NCI-H2029 treated with DMSO at 0.1 percent for 48 hours (cell line): ENCODE measurements at places on chromosomes 3 and 15.
A peak's percentile ranks its signal among the peaks of the same experiment; 100 is the strongest.

DNA sequence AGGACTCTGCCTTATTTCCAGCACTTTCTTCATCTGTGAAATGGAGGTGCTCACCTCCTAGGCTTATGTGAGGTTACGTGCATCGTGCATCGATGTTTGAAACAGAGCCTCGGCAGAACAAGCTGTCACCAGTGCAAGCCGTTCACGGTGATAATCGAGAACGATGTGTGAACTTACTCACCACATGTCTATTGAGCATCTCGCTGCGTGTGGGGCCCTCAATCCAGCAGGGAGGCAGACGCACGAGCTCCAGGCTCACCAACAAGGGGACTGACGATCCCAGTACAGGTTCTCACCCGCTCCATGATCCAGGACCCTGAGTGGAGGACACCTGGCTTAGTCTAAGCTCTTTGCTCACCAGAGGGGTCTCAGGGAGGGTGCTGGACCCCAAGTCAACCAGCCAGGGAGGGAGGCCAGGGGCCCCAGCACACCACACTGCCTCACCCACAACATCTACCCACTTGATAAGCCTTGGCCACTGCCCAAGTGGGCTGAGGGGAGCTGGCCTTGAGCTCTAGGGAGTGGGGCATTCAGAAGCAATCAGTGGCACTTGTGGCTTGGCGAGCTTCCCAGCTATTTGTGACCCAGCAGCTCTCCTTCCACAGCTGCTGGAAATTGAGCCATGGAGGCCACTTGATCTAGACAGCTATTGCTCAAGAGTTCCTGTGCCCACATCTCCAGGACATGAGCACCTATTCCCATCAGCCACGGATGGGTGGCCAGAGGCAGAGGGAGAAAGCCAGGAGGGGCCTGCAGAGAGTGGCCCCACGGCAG is 34.4 kb upstream of the SLC6A1 start:
- peak; percentile 99 for DNase-seq

- no peak for DNase-seq
Observed at GRCh38 chr15:62054979-62055378, 5.3 kb downstream of the VPS13C start.

DNA sequence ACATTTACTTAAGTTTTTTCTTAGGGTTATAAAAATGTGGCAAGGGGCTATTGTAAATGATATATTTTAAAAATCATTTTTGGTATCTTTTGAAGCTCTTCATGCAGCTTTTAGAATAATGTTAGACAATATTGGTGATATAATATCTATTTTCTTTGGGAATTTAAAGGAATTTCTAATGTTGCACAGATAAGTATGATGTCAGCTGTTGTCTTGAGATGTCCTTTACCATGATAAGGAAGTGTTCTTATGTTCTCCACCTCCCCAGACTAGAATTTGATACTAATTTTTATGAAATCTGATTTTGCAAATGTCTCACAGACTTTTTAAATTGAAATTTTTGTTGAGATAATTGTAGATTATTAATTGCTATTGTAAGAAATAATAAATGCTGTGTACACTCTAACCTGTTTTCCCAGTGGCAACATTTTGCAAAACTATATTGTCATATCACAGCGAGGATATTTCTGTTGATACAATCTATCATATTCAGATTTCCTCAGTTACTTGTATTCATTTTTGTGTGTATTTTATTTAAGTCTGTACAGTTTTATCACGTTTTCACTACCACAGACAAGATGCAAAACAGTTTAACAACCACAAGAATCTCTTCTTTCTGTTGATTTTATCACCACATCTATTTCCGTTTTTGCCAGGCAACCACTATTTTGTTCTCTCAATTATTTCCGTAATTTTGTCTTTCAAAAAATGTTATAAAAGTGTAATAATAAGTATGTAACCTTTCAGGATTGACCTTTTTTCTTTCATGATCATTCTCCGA is 55.4 kb downstream of the SPRED1 start:
- no peak for DNase-seq

DNA sequence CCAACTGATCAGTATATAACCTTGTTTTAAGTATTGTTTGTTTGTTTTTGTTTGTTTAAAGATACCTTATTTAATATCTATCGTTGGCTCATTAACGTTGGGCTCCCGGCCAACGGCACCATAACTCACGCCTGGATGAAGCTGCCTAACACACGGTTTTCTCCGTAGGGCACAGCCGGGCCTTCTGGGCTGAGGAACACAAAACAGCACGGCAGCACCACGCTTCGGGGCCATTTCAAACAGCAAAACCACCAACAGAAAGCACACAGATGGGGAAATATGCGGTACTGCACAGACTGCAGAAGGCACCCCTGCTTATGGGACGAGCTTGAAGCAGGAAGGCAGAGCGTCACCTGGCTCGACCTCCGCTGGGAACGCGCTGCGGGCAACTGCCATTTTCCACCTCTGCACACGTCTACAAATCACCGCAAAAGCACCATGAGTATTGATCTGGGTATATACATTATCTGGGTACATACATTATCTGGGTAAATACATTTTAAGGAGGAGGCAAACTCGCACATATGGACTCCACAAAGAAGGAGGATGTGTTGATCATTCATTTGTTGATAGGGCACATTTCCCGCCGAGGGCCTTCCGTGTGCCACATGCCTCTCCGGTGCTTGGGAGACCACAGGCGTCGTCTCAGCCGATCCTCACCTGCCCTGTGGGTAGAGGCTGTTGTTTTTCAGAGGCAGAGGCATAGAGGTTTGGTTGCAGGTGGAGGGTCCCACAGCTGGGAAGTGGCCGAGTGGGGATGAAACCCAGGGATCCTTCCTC is 123.7 kb upstream of the ATP2B2 start:
- DNase-seq = no peak

DNA sequence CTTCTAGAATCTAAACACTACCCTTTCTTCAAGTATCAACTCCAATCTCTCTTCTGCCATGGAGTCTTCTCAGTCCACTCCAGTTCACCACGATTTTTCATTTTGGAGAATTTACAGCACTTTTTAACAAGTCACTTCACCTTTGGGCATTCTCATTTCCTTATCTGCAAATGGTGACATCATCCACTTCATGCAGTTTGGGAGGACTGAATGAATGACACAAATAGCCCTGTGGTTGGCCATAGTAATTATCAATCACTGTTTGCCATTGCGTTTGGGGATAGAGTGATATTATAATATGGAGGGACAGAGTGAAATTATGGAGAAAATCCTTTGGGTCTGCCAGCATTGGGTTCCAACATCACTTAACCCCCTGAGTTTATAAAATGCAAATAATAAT is 38.0 kb upstream of the TM4SF1 start:
- no peak for DNase-seq

DNA sequence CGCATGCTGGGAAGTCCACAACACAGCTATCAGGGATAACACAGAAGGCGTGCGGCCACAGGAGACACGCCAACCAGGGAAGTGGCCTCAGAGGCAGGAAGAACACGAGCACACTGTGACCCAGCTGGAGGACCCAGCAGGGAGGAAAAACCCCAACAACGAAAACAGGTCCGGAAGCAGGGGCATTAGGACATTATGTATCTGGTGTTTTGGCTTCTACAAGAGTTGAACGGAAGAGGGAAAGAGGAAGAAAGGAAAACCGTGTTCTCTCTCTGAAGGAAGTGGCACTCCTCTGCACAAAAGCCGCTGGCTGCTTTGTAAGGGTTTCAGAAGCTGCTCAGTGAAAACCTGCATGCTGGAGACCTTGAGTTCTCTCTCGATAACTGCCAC is 61.8 kb downstream of the HACD2 start:
- DNase-seq = no peak

GRCh38 chr15:69557707-69558409 is 105.2 kb downstream of the RPLP1 start:
- peak; percentile 16 for DNase-seq

DNA sequence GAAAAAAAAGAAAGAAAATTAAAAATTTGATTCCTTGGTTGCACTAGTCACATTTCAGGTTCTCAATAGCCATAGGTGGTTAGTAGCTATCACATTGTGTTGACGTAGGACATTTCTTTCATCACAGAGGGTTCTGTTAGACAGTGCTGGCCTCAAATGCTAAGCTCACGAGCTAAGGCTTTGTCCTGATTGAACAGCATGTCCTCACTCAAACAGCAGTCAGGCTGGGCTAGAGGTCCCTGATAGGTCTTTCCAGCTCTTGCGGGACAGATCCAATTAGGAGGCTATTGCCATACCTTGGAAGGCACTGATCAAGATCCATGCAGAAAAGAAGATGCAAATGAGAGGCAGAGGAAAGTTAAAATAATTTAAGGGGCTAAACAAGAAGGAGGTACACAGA is 85.9 kb upstream of the HACD2 start:
- no peak for DNase-seq

GRCh38 chr3:156642750-156643728 is 31.4 kb upstream of the TIPARP start:
- no peak for DNase-seq

DNA sequence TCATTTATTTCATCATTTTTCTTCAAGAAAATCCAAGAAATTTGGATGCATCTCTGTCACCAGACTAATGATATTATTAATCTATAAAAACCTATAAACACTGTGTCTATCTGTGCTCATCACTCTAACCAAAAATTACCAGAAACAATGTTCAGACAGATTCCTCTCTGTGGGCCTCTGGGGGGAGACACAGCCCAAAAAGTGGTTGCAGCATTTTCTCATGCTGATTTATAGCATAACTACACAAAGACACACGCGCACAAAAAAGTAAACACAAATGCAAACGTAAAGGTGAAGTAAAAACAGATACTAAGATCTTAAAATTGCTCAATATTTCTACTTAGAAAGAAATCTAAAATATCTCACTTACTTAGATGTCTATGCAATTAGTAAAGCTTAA is 976.0 kb downstream of the GBE1 start:
- DNase-seq = no peak

- no peak for DNase-seq
Observed at GRCh38 chr3:151410891-151411559, 26.5 kb upstream of the P2RY12 start.

- no peak for DNase-seq
Observed at GRCh38 chr3:137693791-137694190, 70.3 kb upstream of the SOX14 start.

GRCh38 chr15:88658972-88659931 is 20.4 kb downstream of the ISG20 start:
- no peak for DNase-seq

DNA sequence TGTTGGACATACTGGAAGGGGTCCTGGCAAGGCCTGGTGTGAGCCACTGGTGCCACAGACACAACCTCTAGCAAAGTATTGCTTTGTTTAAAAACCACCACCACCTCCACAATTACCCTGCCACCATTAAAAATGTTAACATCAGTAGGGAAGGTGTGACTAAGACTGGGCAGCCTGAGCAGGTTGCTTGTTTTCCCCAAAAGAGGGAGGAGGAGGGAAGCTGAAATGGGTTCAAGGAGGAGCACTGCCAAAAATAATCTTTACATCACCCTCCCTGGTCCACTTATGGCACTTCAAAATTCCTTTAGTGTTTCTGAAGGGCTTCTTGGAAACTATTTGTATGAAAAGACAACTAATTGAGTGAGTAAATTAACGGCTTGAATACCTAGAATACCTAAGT is 99.8 kb upstream of the FGF7 start:
- DNase-seq = no peak

- no peak for DNase-seq
Observed at GRCh38 chr3:140056047-140056446, 121.1 kb downstream of the CLSTN2 start.

DNA sequence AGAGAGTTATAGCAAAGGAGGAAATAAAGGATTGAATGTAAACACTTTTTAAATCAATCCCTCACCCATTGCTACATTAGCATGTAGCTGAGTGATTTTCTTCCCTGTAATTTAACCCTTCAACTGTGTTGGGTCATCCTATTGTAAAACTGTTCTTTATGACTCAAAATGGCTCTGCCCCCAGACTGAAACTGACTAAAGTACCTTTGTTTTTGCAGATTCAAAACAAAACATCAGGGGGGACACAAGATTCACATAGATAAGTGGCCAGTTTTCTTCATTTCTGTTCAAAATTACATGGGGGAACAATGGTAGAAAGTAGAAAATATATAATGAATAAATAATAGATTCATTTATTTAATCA is 268.4 kb downstream of the IGSF11 start:
- no peak for DNase-seq

GRCh38 chr15:78162038-78162437 is 12.9 kb downstream of the IDH3A start:
- DNase-seq = no peak

GRCh38 chr3:30112411-30112810 is 494.0 kb upstream of the TGFBR2 start:
- no peak for DNase-seq

GRCh38 chr3:14672588-14672987 is 2.4 kb upstream of the C3orf20 start:
- DNase-seq = no peak

GRCh38 chr3:57557085-57557537 is 1.0 kb downstream of the PDE12 start:
- no peak for DNase-seq

- no peak for DNase-seq
Observed at GRCh38 chr15:78090422-78091063, 1.8 kb upstream of the SH2D7 start.
